Esophagus mucosa (tissue), 1 donor: ENCODE measurements at places on chromosomes 7 and 10. TPM values are rescaled to one million over a fixed set of nuclear protein-coding genes. Genes with fewer than 3 reads are reported as not detected.

DNA sequence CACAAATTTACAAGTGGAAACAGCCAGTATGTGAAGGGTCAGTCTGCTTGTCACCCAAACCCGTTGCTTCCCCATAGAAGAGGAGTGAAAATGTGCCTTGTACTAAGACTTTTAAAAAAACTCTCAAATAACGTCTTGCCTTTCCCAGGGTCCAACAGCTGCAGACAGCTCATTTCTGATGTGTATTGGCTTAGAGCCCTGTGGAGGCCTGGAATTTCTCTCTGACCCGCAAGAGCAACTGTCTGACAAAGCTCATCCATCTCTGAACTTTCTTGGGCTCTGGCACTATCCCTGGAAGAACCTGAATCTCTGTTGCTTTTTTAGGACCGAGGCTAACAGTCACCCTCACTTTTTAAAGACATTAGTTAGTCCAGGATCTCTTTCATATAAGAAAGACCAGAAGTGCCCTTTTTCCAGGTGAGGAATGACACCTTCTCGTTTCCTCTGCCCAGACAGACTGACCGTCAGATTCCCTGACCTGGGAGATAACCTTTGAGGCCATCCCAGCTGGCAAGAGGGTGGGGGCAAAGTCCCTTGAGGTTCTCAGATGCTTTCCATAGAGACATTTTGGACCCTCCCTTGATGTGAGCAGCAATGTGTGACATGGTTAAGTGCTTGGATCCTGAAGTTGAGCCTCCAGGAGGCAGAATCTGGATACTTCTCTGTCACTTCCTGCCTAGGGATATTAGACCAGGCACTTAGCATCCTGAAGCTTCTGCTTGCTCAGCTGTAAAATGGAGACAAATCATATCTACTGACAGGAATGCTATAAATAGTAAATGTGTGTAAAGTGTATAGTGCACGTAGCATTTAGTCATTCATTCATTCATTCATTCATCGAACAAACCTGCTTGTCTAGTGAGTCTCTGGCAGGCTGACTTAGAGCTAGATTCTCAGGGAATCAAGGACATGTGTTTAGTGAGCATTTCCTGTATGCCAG is 4.5 kb upstream of the NODAL start:
- no peak for ATAC-seq

GRCh38 chr7:131626643-131627042 is 70.2 kb upstream of the PODXL start:
- no peak for ATAC-seq

DNA sequence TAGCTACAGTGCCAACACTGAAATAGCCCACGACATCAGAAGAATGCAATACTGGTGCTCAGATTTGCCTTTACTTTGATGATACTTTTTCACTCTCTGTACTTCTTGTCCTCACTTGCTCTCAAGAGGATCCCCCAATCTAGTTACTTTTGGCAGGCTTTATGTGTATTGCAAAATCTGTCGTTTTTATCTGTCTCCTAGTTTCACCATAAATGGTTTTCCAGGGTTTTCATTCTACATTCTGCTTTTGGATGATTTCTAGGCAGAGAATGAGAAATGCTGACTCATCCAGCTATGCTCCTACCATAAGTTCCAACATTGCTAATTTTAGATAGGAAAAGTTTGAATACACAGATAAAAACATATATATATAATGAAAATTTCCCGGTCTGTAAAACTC is 659.5 kb upstream of the NRG3 start:
- no peak for ATAC-seq

- ATAC-seq: peak; percentile 81
Measured at GRCh38 chr10:73772281-73773151, 9.3 kb upstream of the CHCHD1 start.

DNA sequence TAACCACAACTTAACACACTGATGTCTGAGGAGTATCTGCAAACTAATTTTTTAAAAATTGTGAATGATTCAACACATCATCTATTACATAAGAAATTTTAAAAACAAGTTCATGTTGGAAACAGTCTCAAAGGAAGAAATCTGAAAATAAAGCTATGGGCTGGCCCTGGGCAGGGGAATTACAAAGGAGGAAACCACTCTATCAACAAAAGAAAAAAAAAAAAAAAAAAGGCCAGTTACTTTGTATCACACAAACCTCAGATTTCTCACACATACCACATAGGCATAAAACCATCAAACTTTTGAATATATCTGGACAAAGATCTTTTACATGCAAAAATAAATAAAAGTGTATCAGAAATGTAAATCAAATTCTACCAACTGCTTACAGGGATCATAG is 20.8 kb downstream of the TIAL1 start:
- no peak for ATAC-seq

- no peak for ATAC-seq
Measured at GRCh38 chr10:123428391-123428790, 237.8 kb upstream of the GPR26 start.

DNA sequence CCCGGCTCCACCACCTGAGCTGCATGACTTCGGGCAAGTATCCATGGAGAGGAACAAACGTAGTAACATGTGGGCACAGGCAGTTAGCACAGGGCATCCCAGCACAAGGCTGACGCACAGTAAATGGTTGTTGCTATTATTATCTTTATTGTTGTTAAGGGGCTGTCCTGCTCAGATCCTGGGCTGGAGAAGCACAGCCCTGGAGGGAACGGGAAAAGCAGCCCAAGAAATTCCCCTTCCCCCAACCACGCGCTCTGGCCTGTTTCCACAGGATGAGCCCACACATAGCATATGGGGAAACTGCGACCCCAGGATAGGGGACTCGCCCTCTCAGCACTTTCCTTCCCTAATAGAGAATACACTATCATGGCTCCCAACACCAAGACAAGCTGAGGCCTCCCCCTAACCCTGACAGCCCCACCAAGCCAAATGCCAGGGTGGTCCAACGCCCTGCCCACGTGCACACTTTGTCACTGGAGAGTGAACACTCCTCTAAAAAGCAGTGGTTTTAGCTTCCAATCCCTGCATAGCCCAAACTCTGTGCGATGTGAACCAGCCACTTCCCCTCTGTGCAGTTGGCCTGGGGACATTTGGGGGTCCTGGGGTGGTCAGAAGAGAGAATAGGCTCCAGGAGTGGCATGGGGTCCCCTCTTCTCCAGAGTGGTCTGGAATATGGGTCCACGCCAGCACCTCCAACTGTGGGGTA is 11.0 kb downstream of the PSD start:
- ATAC-seq: no peak

GRCh38 chr7:2939193-2939885 is 95.2 kb upstream of the GNA12 start:
- ATAC-seq: no peak

DNA sequence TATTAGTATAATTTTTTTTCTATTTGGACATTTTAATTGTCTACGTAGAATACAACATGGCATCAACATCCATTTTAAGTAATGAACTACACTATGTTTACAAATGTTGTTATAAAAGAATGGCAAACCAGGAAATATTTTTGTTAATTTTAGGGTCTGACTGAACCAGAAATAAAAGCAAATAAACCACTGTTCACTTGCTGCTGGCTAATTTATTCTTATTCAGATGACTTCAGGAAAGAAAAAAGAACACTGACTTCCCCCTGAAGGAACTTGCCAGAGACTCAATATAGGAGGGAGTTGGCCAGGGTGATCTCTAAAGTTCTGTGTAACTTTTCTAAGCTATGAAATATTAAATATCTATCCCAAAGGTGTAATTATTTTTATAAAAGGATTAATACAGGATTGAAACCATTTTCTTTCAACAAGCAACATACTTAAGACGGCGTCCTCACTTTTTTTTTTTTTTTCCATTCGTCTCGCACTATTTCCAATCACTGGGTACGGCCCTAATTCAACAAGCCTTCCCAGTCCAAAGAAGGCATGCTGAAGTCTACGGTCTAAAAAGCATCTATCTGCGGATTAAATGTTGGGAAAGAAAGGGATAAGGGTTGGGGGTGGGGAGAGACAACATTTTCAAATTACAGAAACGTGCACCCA is 1.2 kb downstream of the USP6NL start:
- ATAC-seq: no peak

DNA sequence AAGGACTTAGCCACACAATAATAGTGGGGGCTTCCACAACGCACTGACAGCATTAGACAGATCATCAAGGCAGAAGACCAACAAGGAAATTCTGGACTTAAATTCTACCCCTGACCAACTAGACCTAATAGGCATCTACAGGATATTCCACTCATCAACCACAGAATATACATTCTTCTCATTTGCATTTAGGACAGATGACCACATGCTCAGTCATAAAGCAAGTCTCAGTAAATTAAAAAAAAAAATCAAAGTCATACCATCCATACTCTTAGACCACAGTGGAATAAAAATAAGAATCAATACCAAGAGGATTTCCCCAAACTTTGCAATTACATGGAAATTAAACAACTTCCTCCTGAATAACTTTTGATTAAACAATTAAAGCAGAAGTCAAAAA is 155.9 kb downstream of the CDK14 start:
- ATAC-seq: no peak

DNA sequence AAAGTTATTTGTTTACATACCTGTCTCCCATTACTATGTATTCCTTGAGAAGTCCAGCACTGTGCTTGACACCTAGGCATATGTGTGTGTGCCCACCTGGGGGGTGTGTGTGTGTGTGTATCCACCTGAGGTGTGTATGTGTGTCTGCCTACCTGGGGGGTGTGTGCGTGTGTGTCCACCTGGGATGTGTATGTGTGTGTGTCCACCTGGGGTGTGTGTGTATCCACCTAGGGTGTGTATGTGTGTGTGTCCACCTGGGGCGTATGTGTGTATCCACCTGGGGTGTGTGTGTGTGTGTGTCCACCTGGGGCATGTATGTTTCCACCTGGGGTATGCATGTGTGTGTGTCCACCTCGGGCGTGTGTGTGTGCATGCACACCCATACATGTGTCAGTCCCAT is 603.5 kb downstream of the PHTF2 start:
- no peak for ATAC-seq

DNA sequence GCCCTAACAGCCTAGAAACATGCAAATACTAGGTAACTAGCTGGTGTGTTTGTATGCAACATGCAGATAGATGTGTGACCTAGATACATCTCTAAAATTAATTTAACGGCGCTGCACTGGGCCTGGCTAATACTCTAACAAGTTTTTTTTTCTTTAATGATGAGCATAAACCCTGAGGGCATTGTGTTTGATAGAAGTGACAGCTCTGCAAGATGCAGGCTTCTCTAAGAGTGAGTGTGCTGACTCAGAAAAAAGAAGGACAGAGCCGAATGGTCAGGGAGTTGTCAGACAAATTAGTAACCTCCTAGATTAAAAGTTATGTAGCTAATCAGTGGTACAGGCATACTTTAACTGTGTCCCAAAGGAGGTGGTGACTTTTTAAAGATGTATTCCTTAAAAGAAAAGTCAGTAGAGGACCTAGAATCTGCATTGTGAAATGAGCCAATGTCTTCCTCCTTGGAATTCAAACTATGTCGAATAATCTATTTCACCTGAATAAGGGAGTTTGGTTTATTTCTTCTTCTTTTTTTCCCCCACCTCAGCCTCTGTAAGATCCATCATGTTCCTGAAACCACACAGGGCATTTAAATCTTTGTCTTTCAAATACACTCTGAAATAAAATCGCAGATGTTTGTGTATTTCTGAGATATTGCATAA is 315.1 kb downstream of the GFRA1 start:
- ATAC-seq: no peak

DNA sequence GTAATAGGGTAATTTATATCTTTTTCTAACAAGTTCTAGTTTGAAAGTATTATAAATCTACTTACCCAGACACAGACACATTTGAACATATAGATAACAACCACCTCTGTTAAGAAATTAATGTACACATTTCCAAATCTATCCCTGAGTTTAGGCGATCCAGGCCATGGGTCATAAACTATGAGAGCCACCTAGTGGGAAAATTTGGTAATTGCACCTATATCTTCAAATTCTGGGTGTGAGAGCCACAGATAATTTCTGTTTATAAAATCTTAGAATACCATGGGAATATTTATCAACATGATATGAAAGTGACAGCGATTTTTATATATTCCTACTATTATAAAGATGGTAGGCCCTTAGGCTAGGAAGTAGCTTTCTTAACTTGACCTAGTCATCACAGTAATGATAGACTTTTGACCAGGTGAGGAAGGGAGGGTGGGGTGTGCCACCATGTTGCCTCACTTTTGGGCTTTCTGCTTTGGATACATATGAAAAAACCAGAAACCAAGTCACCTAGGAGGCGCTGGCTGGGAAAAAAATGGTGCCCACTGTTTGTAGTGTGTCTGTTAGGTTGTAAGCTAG is 8.0 kb upstream of the EPHA1 start:
- ATAC-seq: peak; percentile 62

DNA sequence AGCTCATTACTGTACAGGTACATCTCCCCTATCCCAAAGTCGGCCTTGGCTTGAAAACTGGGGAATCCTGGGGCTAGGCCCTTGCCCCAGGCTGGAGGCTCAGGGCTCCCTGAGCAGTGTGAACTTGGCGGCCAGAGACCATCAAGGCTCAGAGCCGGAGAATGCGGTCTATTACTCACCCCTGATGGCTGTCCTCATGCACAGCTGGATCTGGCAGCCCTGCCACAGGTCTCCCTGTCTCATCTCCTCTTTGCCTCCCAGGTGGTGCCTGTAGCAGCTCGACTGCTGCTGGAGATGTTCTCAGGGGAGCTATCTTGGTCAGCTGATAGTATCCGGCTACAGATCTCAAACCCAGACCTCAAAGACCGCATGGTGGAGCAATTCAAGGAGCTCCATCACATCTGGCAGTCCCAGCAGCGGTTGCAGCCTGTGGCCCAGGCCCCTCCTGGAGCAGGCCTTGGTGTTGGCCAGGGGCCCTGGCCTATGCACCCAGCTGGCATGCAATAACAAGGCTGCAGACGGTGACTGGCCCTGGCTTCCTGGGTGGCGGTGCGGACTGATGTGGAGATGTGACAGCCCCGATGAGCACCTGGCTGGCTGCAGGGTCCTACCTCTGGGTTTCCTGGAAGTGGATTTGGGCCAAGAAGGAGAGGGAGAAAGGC is 10.7 kb downstream of the IRF5 start:
- peak; percentile 19 for ATAC-seq

DNA sequence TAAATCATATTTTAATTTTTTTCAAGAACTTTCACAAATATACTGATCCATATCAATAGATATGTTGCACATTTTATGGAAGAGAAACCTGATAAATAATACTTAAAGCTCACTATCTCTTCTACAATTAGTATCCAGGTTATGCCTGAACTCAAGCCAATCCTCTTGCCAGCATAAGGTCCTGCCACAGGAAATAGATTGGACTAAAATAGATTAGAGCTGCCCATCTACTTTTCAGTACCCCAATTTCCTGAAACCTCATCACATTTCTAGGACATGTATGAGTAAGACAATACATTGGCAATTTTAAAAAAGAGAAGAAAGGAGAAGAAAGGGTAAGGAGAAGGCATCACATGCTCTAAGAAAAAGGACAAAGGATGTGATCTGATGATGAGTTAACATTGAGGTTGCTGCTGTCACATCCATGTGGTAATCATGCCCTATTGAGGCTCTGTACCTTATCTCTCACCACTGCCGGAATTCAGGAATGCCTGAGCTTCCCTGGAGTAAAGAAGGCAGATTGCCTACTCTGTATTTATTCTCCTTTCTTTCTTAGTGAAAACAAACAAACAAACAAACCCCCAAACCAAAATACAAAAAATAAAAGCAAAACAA is 199.7 kb downstream of the ANK3 start:
- ATAC-seq: no peak

GRCh38 chr7:116305485-116306408 is 95.4 kb downstream of the TES start:
- no peak for ATAC-seq

Gene SPDYE2B
- not detected for total RNA-seq

Gene EBLN1
- total RNA-seq: not detected

Gene VENTX
- 0.12 TPM for total RNA-seq

Gene MYH16
- not detected for total RNA-seq

Gene PDE6C
- total RNA-seq: not detected

Gene AGAP4
- 8.1 TPM for total RNA-seq

Gene SEC23IP
- 30.8 TPM for total RNA-seq

Gene MAPK8
- total RNA-seq: 27.2 TPM

Gene RNF133
- total RNA-seq: 0.24 TPM
